Stimulated activated CD8-positive, alpha-beta memory T cell treated with anti-CD3 and anti-CD28 coated beads, Interleukin-4, amount 100 ng/mL, for 4 hours (primary cell): ENCODE measurements at places on chromosomes 12 and 14.

GRCh38 chr14:20757965-20758364 lies 10.2 kb upstream of the EDDM3B start:
- no peak for DNase-seq

- no peak for DNase-seq
These were observed 445.2 kb upstream of the ATP2B1 start for GRCh38 chr12:90153827-90154226.

DNA sequence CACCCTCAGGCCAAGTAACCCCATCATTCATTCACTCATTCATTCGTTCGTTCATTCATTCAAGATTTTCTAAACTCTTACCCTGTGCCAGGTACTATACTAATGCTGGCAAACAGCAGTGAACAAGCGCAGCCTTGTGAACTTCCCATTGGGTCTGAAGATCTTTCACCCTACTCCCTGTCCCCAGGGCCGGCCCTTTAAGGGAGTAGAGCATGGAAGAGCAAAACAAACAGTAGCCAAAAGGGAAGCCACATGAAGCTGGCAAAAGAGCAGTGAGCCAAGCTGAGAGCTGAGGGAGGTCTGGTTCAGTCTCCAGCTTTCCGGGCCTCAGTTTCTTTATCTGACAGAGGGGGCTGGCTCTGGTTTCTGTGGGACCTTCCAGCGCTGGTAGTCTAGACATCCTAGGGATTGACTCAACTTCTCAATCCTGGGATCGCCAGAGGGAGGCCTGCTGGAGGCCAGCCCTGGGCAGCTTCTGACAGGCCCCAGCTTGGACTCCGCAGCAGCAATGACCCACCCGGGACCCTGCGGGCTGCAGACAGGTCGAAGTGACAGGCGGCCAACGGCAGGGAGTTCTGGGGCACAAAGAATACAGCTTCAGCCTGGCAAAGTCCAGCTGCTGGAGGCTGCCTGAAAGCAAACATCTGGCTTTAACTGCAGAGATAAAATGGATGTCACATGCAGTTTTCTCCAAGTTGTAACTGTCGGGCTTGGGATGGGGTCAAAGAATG lies 27.1 kb downstream of the ACTN1 start:
- no peak for DNase-seq

- no peak for DNase-seq
These were observed 1318.4 kb downstream of the TMEM121 start for GRCh38 chr14:106844608-106845285.

- DNase-seq, result no peak
These were observed 5.9 kb downstream of the KRT86 start for GRCh38 chr12:52280319-52280795.

DNA sequence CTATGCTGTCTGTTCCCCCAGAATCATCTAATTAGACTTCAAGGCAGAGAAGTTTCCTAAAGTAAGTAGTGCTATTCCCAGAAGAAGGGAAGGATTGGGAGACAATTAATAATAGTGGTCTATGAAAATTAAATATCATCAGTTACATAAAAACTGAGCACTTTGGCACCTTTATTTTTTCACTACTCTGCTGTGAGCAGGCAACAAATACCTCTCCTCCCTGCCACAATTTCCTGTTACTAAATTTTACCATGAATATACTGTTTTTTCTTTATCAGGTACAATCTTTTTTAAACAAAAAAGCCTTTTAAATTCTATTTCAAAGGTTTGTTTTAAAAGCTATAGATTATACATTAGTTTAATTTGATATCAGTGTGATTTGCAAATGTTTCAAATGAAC lies 29.4 kb upstream of the KRAS start:
- DNase-seq, result no peak

- DNase-seq, result no peak
These were observed 41.5 kb upstream of the GNG2 start for GRCh38 chr14:51818748-51819380.

DNA sequence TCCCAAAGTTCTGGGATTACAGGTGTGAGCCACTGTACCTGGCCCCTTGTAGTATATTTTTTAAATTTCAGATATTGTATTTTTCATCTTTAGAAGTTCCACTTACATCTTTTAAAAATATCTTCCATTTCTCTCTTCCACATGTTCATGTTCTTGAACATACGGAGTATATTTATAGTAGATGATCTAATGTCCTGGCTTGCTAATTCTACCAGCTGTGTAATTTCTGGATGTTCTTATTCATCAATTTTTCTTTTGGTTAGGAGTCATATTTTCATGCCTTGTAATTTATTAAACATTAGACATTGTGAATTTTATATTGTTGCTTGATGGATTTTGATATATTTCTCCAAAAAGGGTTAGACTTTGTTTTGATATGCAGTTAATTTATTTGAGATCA lies 30.8 kb downstream of the NTN4 start:
- DNase-seq, result no peak

DNA sequence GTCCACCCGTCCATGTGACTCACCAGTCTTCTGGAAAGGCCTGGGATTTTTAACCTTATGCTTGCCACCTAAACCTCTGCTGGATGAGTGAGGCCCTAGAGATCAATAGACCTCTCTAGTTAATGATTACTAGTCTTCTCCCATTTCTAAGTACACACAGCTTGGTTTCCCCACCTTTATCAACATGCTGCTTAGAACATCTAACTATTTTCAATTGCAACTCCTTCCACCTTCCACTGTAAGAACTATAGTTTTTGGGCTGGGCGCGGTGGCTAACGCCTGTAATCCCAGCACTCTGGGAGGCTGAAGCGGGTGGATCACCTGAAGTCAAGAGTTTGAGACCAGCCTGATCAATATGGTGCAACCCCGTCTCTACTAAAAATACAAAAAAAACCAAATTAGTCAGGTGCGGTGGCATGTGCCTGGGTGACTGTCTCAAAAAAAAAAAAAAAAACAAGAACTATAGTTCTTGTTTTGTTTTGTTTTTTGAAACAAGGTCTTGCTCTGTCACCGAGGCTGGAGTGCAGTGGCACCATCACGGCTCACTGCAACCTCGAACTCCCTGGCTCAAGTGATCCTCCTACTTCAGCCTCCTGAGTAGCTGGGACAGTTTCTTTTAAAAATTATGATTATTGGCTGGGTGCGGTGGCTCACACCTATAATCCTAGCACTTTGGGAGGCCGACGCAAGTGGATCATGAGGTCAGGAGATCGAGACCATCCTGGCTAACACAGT lies 18.7 kb upstream of the MDM2 start:
- no peak for DNase-seq

GRCh38 chr12:14993537-14994266 lies 20.9 kb downstream of the PDE6H start:
- no peak for DNase-seq
